ENCODE measurements at places on chromosomes 12 and 14.

DNA sequence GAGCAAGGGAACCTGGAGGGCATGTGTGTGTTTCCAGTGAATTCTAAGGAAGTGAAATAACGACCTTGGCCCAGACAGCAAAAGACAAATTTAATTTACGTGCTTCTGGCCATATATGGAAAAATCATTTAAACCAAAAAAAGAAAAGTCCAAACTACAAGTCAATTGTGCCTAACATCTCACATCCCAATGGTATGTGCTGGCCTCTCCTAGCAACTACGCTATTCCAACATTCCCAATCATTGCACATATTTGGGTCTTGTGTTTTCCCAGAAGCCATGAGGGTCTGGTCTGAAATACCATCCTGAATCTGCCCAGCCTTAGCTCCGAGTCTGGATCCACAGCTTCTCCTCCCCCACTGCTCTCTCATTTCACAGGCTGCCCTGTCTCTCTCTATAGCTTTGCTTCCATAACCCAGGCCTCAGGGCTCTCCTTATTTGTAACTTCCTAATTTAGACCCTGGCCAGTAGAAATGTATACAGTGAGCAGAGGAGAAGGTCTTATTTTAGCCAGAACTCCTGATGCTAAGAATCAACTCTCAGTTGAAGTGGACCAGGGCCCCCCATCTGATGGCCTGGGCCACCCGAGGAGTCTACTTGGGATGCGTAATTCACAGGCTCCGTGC is 224.6 kb downstream of the ANO2 start:
- no peak for DNase-seq

- no peak for DNase-seq
Observed at GRCh38 chr14:30580616-30581282, 21.8 kb downstream of the G2E3 start.

GRCh38 chr14:91350813-91351511 is 66.7 kb downstream of the CCDC88C start:
- peak; percentile 4 for DNase-seq

- DNase-seq, result no peak
Observed at GRCh38 chr12:19115285-19115684, 14.2 kb upstream of the PLEKHA5 start.

GRCh38 chr12:54603173-54603814 is 14.8 kb upstream of the PPP1R1A start:
- peak; percentile 74 for DNase-seq

DNA sequence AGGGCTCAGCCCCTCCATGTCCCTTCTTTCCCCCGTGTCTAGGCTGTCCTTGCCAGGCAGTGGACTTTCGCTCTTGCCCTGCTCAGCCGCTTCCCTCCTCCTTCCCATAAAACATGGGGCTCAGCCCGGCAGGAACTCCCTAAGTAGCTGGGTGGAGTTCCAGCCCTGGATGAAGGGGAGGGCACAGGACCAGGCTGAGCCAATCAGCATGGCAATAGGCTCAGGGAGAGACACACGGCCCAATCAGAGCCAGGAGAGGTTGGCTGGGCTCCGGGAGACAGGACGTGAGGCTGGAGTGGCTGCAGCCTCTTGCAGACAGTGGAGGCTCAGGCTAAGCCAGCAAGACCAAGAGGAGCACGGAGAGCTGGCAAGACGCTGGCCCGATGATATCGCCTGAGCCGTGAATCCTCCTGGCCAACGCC is 54.3 kb downstream of the GALNT9 start:
- DNase-seq, result peak; percentile 66

DNA sequence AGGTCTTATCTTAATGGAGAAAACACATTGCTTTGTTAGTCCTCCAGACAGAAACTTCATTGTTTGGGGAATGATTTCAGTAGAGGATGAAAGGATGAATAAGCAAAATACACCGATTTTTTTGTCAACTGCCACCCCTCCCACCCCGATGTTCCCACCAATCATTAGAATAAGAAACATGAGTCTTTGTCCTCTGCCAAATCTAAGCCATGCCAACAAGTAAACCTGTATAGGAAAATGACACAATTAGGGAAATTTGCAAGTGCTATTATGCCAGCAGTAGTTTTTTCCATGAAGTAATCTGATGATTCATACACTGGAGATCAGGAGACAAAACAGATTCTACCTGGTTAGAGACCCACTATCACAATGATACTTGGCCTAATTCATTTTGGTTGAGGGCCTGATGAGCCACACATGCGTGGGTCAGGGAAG is 35.9 kb downstream of the FLRT2 start:
- peak; percentile 81 for DNase-seq

- DNase-seq, result peak; percentile 89
Observed at GRCh38 chr12:65464930-65465329, 186.4 kb downstream of the MSRB3 start.

DNA sequence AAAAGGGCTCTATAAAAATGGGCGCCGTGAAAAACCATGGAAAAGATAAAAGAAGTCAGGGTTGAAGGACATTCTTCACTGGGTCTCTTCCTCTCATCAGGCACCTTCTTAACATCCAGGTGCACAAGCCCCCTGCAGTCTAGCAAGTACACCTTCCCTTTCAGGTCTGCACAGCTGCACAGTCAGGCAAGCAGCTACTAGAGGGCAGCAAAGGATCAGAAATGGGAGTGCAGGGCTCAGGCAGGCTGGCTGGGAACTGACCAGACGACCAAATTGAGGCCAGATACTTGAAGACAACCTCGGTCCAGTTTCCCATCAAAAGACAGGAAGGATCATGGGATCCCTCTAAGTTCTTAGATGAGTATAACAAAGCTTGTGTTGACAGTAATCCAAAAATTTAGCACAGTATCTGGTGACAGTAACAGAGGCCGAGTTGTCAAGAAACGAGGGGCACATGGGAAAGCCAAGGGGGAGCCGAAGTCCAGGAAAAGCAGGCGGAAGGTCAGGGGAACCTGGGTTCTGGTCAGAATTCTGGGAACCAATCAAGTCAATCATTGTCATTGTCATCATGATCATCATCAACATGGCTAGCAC is 10.1 kb upstream of the GRIP1 start:
- DNase-seq, result peak; percentile 20
